ENCODE measurements at places on chromosomes 7 and 10.
A peak's percentile ranks its signal among the peaks of the same experiment; 100 is the strongest.

DNA sequence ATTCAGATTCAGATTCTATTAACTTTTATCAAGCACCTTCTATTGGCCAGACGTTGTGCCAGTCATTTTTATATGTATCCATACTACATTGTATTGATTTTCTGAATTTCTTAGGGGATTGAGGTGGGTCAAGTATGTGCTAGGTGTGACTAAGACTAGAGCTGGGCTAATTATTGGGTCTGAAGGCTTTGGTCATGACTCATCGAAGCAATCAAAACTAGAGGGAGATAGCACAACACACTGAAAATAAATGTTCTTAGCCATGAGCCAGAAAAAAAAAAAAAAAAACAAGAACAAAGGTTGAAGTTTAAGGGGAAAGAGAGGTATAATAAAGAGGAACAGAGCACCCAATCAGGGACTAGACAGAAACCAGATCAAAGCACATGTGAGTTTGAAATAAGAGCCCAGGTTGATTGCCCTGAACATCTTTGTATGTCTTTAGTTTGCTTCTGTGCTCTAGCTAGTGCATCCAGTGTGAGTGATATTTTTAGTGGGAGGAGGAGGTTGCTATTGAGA, 171.6 kb upstream of the FOXP2 start:
- peak; percentile 0 for DNase-seq

- no peak for DNase-seq
These were observed 9.6 kb downstream of the GDF10 start for GRCh38 chr10:47309408-47310089.

- no peak for DNase-seq
These were observed 207.8 kb upstream of the ETV1 start for GRCh38 chr7:14197280-14197679.

DNA sequence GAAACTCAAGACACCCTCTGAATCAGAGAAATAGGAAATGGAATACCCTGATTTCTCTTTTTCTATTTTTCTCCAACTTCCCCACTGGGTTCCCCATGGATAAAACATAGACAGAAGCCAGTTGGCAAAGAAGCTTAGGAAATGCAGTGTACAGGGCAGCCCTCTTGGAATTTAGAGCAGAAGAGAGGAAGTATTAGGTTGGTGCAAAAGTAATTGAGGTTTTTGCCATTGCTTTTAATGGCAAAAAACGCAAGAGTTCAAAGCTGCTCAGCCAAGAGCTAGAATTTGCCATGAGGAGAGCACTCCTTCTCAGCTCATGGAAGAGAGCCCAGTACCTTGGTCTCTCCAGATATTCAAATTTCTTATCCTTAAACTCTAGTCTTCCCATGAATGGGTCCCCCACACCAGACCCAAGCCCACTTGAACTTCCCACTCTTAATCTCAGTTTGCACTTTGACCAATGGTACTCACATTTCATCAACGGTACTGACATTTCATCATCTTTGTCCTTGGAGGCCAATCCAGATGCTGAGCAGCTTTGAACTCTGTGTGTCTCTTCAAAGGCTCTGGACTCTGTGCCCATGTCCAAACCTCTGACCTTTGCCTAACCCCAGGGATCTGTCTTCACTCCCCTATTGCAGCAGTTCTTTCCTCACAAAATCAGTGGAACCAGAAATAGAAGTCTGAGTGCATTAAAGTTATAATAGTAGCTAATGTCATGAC, 73.2 kb upstream of the PPP1R3C start:
- DNase-seq: no peak

GRCh38 chr10:131102147-131102546, 209.4 kb downstream of the TCERG1L start:
- no peak for DNase-seq

DNA sequence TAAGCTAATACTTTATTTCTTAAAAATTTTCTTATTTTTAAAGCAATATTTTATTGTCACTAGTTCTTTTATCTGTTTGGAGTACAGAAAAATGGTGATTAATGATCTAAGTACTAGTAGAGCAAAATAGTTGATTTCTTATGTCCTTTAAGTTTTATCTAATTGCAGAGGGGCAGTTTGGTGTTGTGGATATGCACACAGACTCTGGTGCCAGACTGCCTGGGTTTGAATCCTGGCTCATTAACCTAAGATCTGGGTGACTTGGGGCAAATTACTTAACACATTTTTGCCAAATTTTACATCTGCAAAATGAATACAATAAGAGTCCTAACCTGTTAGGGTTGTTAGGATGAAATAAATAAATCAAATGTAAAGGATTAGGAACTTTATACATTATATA, 10.7 kb upstream of the PRPS1L1 start:
- no peak for DNase-seq

- peak; percentile 40 for DNase-seq
These were observed 5.7 kb downstream of the ARPC1B start for GRCh38 chr7:99380032-99380822.

DNA sequence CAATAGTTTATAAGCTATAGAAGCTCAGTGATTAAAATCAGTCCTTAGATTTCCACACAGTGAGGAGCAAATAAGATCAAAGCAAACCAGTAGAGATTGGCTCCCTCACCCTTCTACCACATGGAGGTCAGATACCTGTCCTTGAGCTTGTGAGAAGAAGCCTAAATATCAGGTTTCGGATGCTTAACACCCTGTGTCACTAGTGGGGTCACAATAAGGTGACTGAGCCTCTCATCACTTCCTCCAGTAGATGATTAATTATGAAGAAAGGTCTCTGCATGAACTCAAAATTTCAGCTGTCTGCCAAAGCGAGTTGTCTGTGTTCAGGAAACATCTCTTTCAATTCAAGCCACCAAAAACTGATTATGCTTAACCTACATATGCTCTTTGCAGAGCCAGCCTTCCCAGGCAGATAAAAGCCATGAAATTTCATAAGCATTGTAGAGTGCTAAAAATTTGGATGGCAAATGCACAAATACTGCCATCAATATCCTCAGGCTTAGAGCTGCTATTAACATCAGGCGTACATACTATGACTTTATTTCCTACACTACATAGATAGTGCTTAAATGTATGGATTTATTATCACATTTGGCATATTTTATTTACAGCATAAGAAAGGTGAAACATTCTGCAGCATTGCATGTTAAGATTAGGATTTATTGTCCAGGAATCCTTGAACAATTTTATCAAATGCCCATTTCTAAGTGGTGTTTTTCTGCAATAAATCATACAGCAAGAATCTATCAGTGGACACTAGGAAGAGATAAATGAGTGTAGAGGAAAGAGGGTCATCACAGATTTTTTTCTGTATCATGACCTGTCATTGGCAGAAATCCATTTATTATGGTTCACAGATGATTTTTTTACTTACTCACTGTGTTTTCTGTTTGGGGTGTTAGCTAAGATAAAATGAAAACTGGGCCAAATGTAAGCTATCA, 285.1 kb upstream of the SP8 start:
- DNase-seq: no peak

DNA sequence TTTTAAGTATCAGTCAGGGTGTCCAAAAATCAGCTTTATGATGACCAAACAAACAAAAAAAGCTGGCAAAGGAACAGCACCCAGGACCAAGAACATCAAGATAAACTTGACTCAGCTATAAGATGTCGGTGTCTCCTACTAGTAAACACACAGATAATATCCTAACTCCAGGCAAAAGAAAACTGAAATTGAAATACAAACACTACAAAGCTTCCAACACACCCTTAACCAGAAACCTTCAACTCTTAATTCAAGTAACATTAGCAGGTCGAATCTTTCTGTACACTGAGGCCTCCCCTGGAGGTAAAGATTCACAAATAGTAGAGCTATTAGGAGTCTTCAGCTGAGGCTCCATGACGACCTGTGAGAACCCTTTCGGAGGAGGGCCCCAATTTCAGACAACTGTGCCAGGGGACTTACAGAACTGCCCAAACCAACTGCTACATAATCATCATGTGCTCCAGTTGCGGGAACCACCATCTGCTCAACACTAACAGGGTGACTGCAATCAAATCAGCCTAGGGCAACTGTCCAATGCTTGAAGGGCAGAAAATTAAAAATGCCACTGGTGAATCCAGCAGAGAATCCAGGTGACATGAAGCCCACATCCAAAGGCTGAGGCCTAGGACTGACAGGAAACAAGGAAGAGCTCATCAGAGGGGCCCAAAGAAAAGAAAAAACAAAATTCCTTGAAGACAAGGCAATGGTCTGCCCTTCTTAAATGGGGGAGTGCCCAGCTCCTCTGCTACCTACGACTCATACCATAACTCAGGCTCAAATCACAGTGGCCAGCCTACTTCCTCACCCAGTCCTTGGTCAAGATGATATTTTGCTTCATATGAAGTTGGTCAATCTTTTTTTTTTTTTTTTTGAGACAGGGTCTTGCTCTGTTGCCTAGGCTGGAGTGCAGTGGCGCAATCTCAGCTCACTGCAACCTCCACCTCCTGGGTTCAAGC, 20.0 kb downstream of the XPNPEP1 start:
- peak; percentile 71 for DNase-seq

- no peak for DNase-seq
These were observed 121.3 kb downstream of the RGS10 start for GRCh38 chr10:119420950-119421875.

DNA sequence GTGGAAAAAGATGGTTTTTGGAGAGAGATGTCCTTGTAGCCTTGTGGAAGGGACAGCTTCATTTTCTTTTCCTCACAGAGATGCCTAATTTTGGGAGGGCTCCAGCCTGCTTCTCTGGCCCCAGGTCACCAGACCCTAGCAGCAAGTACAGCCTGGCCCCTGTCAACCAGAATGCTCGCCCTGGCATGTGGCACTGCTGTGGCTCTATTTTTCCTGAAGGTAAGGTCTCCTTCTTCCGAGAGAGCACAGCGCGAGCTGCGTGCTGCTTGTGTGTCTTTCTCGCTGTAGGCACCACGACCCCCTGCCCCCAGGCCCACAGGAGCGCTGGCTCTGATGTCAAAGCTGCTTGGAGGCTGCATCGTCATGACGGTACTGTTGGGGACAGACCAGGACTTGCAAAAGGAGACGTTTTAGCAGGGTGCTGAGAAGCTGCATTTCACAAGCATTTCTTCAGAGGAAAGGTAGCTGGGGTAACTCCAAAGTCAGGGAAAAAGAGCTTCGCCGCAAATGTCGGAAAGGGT, 58.7 kb downstream of the CLEC2L start:
- DNase-seq: no peak

DNA sequence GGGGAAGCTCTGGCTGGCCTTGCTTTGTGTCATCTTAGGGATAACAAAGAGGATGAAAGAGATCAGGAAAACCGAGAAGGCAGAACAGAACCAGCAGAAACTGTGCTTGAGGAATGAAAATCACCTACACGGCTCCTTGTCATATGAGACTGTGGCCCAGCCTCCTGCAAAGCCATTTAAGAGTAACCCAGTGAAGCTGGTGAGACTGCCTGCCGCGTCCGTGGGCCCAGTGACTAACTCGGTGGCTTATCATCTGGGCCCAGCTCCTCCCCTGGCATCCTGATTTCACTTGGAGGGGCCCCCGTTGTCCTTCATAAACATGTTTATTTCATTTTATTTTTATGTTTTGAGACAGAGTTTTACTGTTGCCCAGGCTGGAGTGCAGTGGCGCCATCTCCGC, 30.7 kb downstream of the HTRA1 start:
- no peak for DNase-seq

DNA sequence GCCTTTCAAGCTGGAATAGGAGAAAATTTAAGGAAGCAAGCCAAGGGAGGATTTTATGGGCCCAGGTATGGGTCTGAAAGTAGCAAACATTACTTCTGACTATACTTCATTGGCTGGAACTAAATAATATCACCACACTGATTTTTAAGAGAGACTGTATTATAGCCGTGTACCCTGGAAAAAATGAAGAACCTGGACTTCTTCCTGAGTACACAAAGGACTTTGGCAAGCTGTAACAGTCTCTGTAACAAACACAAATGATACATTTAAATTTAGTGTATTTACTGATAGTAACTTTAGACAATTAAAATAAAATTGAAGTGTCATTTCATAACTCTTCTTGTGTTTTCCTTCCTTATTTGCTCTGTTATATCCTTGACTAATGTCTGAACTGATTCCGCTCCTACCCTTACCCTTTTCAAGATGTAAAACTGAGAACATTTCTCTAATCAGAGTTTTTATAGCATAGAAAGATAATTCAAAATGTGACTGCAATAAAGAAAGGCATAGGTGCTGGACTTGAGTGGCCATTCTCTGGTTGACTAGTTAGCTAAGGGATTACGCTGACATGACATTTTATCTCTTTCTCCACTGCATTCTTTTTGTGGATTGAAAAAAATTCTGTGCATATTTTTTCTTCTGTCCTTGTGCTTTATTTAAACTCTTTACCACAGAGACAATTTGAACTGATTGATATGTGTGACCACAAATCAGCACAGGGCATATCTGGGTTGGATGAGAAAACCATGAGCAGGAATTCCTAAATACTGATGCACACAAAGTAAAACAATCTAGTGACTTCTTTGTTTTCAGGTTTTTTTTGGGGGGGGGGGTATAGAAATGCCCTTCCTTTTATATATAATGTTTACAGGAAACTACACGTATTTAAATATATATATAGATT, 349.7 kb downstream of the MDFIC start:
- peak; percentile 31 for DNase-seq

DNA sequence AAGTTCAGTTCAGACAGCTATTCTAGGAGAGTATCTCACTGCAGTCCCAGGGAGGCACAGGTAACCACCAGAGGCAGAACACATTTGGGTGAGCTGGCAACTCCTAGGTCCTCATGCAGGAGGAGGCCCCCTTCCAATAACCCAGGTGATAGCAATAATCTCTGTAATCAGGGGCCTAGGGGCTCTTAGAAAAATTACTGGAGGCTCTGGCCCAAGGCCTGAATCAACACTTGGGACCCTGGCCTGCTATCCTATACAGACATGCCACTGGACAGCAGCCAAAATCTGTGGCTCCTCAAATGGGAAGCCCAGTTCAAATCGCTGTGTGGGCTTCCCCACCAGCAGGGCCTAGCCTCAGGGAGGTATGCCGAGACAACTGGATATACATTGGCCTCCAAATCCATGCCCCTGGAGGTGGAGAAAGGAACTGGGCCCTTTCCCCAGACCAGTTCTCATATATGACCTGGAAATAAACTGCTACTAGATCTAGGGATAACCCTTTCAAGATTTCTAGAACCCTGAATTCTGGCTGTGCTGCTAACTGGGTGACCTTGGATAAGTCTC, 1.6 kb downstream of the AVPI1 start:
- peak; percentile 69 for DNase-seq

DNA sequence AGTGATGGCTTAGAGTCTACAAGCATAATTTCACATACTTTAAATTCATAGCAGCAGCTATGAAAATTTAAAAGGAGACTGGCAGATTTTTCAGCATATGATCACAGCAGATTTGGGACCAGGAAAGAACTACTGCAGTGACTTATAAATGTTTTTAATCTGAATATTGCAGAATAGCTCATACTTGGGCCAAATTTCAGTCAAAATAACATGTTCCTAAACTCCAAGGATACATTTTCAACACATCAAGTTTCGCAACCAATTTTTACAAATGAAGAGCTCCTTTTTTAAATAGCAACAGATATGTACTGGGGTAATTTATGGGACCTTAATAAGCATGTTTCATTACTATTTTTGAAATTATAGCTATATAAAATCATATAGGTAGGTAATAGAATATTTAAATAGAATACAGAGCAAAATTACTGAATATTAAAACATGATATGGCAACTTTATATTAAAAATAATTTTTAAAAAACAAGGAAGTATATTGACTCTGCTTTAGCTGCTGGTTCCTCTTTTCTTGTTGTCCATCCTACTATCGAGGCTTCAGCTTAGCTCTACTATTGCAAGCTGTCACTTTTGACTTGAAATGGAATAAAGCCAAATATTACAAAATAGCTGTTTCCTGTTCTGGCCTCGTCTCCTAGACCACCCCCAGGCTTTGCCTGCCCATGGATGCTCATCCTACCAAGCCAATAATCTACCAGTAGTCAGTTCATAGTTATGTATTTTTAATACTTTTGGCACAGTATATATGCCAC, 123.1 kb downstream of the NRBF2 start:
- no peak for DNase-seq

- DNase-seq: peak; percentile 27
These were observed 199.3 kb downstream of the PARD3 start for GRCh38 chr10:34615770-34616169.
